ENCODE measurements at places on chromosomes 12 and 14. TPM values are rescaled to one million over a fixed set of nuclear protein-coding genes. Genes with fewer than 3 reads are reported as not detected.
A peak's percentile ranks its signal among the peaks of the same experiment; 100 is the strongest.

PLA2G1B gene
- not detected for total RNA-seq

CNIH1 gene
- total RNA-seq, result 71.5 TPM

CEBPE gene
- total RNA-seq, result not detected

SMOC1 gene
- total RNA-seq, result 0.57 TPM

P2RX2 gene
- total RNA-seq, result not detected

ACVR1B gene
- 11.6 TPM for total RNA-seq

ZNF705A gene
- not detected for total RNA-seq

TGM1 gene
- 1.0 TPM for total RNA-seq

CFAP251 gene
- 8.0 TPM for total RNA-seq

C12orf42 gene
- not detected for total RNA-seq

- DNase-seq, result no peak
- no peak overlapping the region for H3K4me3 ChIP-seq
- no peaks in the 10 kb centered on the region for H3K4me1 ChIP-seq
- H3K36me3 ChIP-seq, result no peaks in the 10 kb centered on the region
- no peaks in the 10 kb centered on the region for H3K27me3 ChIP-seq
These were observed 1466.1 kb upstream of the SEL1L start for GRCh38 chr14:82999802-83000201.

- H3K4me3 ChIP-seq, result no peak overlapping the region
- no peaks in the 10 kb centered on the region for H3K4me1 ChIP-seq
- no peaks in the 10 kb centered on the region for H3K36me3 ChIP-seq
- H3K27me3 ChIP-seq, result no peaks in the 10 kb centered on the region
- H3K27ac ChIP-seq, result no peak overlapping the region
- no peak for DNase-seq
These were observed 77.1 kb upstream of the BCAT1 start for GRCh38 chr12:25025951-25026490.

- DNase-seq, result no peak
- no peak overlapping the region for H3K4me3 ChIP-seq
- H3K27me3 ChIP-seq, result peaks cover 3% of the 10 kb centered on the region
- no peaks in the 10 kb centered on the region for H3K36me3 ChIP-seq
- H3K27ac ChIP-seq, result no peak overlapping the region
These were observed 15.6 kb downstream of the PPP1R1A start for GRCh38 chr12:54572881-54573280.

DNA sequence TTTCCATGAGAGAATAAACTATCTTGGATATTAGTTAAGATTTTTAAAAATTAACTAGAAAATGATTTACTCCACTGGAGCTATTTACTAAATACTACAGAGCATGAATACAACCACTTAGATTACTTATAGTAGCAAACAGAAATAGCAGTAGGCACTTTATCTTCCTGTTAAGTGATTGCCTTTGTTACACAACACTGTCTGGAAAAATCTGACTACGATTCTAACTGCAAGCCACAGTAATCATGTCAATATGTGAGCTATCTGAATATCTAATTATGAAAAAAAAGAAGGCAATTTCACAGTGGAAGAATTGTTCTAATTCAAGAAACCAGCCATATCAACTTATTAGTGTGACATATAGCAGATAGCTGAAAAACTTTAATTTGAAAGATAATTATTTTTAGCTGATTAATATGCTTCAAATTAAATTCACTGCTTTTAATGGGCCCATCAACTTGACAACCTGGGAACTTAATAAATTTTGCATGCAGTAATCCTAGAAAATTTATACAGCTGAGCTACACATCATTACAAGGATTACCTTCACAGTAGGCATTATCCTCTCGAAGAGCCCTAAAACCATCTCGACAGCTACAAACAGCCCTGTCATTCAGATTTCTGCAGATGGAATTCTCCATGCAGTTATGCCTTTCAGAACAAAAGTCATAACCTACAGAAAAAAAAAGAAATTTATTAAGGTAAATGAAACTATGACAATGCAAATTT, 172.8 kb downstream of the NELL2 start:
- DNase-seq, result no peak
- no peak overlapping the region for H3K27ac ChIP-seq
- no peaks in the 10 kb centered on the region for H3K27me3 ChIP-seq
- no peaks in the 10 kb centered on the region for H3K36me3 ChIP-seq
- H3K4me3 ChIP-seq, result no peak overlapping the region

DNA sequence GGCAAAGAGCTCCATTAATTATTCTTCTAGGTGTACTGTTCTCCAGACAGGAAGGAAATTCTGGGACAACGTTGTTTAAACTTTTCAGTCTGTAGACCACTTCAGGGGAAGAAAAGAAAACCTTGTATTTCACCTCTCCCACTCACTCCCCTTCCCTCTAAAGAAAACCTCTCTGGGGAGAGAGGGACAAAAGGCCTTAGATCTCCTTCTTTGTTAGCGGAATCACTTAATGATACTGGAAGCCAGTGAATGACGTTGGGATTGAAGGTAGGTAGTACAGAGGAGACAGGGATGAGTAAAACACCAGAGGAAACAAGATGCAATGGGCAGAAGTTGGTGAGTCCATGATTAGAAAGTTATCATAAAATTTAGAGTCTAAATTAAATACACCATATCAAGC, 38.7 kb upstream of the SGPP1 start:
- DNase-seq, result no peak
- no peak overlapping the region for H3K4me3 ChIP-seq
- H3K4me1 ChIP-seq, result no peaks in the 10 kb centered on the region
- no peaks in the 10 kb centered on the region for H3K36me3 ChIP-seq
- H3K27ac ChIP-seq, result no peak overlapping the region
- no peaks in the 10 kb centered on the region for H3K27me3 ChIP-seq

DNA sequence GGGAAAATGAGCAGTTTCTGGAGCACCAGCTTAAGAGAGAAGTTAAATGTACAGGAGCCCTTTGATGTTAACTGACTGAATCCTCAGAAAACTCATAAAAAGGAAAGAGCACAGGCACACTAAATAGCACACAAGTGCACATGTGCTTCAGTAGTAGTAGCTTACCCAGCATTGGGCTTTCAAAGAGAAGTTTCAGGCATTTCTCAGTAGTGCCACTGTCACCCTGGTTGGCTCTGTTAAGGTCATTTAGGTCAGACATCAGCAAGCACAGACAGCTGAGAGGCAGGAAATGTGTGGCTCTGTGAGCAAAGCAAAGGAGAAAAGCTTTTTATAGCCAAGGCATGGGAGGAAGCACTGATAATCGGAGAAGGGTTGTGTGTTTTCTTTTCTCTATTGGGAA, 96.3 kb upstream of the HIF1A start:
- H3K4me1 ChIP-seq, result peaks cover 9% of the 10 kb centered on the region
- peak overlapping the region; percentile 81 for H3K27ac ChIP-seq
- DNase-seq, result peak; percentile 49
- no peaks in the 10 kb centered on the region for H3K27me3 ChIP-seq
- no peaks in the 10 kb centered on the region for H3K36me3 ChIP-seq
- no peak overlapping the region for H3K4me3 ChIP-seq

DNA sequence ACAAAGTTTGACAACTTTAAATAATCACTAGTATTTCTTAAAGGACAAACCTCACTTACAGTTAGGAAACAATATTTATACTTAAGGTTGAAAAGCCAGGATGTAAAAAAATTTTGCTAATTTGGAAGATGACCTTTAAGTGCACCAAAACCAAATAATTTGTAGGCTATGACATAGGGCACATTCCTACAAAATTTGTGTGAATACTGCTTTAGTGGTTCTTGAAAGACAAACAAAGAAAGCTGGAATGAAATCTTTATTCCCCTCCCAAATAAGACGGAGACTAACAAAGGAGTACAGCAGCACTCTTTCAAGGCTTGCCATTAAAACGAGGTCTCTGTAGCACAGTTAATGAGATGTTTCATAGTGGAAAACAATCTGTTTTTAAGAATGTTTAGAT, 45.6 kb downstream of the MSRB3 start:
- no peak for DNase-seq
- peaks cover 11% of the 10 kb centered on the region for H3K4me1 ChIP-seq
- H3K4me3 ChIP-seq, result no peak overlapping the region
- no peak overlapping the region for H3K27ac ChIP-seq

DNA sequence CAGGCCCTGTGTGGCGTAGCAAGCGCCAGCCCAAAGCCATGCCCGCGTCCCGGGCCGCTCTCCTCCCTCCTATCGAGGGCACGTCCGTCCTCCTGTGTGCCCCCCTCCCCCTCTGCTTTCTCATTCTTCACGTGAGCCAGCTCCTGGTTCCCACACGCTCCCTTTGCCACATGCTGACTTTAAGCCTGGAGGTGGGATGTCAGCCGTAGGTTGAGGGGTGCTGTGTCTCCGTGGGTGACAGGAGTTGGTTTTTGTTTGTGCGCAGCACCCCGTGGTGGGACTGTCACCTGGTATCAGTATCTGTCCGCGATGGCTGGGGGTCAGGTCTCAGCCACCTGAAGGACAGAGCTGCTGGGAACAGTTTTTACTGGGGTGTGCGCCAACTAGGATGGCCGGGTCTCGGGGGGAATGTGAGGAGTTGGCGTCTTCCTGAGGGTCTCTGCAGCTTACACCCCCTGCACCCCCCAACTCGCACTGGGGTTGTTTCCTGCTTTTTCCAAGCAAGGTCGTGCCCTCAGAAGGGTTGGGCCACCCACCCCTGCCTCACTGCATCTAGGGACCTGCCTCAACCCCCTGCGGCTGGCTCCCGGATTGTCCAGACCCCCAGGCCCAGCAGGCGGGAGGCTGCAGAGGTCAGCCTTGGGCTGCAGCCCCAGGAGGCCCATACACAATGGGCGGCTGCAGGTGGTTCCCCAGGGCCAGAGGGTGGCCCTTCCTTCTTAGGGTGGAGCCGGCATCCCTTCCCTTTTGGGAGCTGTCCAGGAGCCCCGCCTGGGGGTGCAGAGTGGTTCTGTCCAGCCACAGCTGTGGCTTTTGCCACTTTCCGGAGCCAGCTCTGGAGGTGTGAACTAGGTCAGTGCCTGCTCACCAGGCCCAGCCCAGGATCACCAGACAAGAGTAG, 7.3 kb downstream of the ULK1 start:
- peak overlapping the region; percentile 10 for H3K4me3 ChIP-seq
- H3K27ac ChIP-seq, result peak overlapping the region; percentile 79

DNA sequence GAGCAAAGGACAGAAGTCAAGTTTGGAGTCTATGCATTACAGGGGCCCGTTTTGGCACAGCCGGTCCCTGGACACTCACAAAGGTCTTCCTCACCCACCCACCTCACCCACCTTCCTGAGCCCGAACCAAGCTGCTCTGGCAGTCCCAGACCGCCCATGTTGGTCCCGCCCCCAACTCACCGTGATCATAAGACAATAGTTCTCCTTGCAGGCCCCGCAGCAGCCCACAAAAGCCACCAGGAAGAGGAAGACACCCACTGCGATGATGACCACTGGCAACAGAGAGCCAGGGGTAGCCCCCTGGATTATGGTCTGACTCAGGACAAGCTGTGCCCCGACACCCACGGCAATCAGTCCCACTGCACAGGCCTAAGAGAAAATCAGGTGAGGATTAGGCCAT, 1.8 kb downstream of the CD63 start:
- H3K4me3 ChIP-seq, result peak overlapping the region; percentile 64
- H3K27ac ChIP-seq, result peak overlapping the region; percentile 100
- peaks cover 49% of the 10 kb centered on the region for H3K36me3 ChIP-seq
- H3K4me1 ChIP-seq, result peaks cover 37% of the 10 kb centered on the region
- DNase-seq, result peak; percentile 43

DNA sequence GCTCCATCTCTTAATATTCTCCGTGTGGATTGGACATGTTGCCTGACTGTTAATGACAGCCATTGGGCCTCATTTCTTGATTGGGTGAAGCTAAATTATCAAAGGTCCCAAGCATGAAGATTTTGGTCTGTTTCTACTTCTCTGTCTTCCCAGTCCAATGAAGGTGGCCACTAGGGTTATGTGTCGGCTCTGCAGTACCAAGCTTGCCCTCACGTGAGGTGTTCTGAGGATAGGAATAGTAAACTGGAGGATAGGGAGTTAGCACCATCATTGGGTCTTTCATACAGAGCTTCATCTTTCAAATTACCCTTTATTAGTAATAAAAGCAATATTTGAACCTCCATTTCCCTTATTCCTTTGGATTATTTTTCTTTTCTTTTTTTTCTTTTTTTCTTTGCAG, 21.9 kb upstream of the BICD1 start:
- DNase-seq, result no peak
- H3K27me3 ChIP-seq, result no peaks in the 10 kb centered on the region
- no peak overlapping the region for H3K27ac ChIP-seq

GRCh38 chr12:3083921-3084347, 6.8 kb downstream of the TSPAN9 start:
- no peak overlapping the region for H3K4me3 ChIP-seq
- DNase-seq, result peak; percentile 73
- H3K27ac ChIP-seq, result peak overlapping the region; percentile 19
- H3K4me1 ChIP-seq, result peaks cover 72% of the 10 kb centered on the region
- no peaks in the 10 kb centered on the region for H3K27me3 ChIP-seq
- H3K36me3 ChIP-seq, result peaks cover 5% of the 10 kb centered on the region

DNA sequence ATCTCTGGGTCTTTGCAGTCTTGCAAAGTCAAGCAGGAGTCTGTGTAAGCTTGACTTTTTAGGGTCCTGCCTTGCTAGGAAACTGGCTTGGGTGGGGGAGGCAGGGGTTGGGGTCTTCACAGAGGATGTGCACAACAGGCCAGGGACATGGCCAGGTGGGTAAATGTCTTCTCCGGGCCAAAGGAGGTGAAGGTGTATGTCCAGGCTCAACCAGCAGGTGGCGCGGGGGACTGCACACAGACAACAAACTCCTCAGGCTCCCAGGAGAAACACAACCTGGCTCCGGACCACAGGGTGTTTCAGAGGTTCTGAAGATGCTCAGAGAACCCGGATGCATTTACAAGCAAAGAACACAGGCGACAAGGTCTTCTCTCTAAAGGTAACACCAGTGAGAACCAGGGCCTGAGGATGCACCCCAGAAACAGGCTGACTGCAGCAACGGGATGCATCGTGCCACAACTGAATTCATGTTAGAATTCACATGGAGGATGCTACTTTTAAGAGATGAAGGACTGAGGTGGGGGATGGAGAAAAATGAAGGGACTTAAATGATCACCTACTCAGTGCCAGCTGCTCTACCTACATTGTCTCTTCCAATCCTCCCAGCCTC, 56.0 kb downstream of the PLEKHG3 start:
- H3K27me3 ChIP-seq, result no peaks in the 10 kb centered on the region
- no peak for DNase-seq
- peaks cover 3% of the 10 kb centered on the region for H3K36me3 ChIP-seq
- H3K4me1 ChIP-seq, result peaks cover 81% of the 10 kb centered on the region
- no peak overlapping the region for H3K4me3 ChIP-seq
